ENCODE measurements at places on chromosomes 12 and 14.

DNA sequence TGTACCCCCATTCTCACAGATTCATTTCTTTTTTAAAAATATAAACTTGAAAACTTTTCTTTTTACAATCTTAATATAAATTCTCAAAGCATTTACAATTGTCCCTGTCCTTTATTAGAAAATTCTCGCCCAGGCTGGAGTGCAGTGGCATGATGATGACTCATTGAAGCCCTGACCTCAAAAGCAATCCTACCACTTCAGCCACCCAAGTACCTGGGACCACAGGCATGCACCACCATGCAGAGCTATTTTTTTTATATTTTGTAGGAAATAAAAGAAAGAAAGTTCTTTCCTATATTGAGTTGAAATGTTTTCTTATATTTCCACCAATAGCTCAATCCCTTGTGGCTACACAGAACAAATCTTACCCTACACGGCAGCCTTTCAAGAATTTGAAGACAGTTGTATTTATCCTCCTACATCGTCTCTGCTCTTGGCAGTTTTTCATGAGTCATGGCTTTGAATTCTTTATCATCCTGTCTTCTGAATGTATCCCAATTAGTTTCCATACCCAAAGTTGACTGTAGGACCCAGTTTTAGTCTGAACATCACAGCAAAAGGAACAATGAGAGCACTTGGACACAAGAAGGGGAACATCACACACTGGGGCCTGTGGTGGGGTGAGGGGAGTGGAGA, 52.4 kb downstream of the SYT1 start:
- DNase-seq = no peak

DNA sequence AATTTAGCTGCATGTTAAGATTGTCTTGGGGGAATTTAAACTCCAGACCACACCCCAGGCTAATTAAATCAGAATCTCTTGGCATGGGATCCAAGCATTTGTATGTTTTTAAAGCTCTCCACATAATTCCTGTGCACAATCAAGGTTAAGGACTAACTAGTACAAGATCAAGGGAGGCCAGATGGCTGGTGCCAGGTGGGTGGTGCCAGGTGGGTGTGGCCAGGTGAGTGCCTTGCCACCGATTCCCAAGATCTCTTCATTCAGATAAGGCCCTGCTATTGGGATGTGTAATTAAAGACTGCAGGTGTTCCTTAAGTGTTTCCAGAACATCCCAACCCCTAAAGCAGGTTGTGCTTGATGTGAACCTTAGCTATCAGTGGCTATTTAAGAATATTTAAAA, 75.1 kb downstream of the NRXN3 start:
- no peak for DNase-seq

GRCh38 chr12:31491841-31492598, 98.9 kb downstream of the DENND5B start:
- DNase-seq = no peak

GRCh38 chr12:66596199-66596598, 82.7 kb downstream of the GRIP1 start:
- no peak for DNase-seq

- no peak for DNase-seq
Measured at GRCh38 chr14:101112351-101113107, 209.0 kb upstream of the RTL1 start.

DNA sequence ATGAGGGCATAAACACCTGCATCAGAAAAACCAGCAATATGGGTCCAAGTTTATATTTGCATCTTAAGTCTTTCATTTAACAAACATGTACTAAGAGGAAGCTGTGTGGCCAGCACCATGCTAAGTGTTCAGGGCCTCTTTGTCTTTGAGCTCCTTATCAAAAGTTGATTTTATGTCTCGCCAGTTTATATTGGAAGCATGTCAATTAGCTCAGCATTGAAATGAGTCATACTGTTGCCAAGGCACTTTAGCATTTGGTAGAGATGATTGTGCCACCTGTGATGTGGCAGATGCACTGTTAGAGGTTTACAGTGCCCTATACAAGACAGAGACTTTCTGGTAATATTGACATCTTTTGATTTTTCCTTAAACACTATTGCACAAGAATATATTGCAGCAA, 68.5 kb downstream of the BHLHE41 start:
- DNase-seq = no peak

GRCh38 chr12:13503094-13503835, 306.7 kb downstream of the EMP1 start:
- no peak for DNase-seq

DNA sequence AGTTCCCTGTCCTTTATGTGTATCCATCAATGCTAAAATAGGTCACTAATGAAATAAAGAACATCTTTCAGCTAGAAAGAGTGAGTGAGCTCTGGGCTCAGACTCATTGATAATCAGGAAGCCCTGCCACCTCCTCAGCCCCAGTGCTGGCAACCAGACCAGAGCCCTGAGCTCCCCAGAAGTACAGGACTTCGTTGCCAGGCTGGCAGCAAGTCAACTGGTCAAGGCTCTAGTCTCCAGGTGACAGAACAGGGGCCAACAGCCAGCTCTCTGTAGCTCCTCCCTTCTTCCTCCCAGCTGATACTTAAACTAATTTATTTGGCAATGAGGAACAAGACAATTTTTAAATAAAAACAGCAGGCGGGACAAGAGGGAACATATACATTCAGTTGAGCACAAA, 145.3 kb downstream of the EGLN3 start:
- no peak for DNase-seq

DNA sequence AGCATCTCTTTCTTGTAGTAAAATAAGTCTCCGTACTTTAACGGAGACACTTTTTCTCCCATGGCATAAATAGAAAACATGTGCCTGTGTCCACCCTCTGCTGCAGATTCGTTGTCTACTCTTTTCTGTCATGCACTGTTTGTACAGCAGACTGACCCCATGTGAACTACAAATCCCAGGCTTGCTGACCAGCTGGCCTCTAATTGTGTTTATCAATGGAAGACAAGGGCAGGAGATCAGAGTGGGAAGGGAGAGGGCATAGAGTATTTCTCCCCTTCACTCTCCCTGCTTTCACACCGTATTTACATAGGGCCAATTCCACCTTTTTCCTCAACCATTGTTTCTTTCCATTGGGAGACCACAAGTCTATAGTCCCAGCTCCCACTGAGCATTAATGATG, 31.0 kb upstream of the TMTC2 start:
- DNase-seq = no peak

DNA sequence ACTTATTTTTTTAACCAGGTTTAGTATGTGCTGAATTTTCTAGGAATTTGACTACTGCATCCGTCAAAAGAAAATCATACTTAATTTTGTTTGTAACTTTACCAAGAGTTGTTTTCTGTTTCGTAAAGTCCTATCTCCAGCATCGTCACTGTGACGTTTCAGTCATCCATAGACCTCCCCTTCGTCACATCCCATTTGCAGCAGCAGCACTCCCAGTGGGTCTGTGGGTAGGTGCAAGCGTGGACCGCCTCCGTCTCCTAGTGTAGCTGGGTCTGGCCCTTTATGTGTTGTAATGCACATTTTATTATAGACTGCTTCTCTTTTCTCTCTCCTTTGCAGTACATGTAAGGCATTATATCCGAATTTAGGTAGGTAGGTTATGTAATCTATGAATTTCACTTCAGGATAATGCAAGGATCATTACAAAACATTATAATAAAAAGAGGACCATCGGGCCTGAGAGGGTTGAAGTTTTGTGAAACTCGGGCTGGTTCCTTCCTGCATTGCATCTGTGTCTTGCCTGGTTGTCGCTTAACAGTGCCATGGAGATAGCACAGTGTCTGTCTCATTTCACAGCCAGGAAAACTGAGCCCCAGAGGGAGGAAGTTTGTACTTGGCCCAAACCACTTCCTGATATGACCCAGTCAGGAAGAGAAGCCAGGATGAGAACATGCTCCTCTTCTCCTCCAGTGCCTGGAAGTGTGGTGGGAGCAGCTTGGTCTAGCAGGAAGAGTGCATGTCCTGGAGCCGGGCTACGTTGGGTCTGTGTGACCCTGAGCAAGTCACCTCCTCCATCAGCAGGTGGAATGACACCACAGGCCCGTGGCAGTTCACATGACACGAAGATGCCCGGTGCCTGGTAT, 41.3 kb downstream of the EVL start:
- no peak for DNase-seq

DNA sequence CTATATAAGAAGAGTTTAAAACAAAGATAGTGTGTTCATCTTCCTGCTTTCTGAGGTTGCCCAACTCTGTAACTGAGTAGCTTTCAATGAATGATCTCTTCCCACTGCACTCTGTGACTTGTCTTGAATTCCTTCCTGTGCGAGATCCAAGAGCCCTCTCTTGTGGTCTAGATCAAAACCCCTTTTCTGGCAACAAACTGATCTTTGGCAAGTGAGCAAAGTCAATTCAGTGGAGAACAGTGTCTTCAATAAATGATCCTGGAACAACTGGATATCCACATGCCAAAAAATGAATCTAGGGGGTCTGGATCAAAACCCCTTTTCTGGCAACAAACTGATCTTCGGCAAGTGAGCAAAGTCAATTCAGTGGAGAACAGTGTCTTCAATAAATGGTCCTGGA, 8.5 kb downstream of the CFAP54 start:
- no peak for DNase-seq

GRCh38 chr14:37153005-37153404, 19.4 kb downstream of the SLC25A21 start:
- no peak for DNase-seq

- no peak for DNase-seq
Measured at GRCh38 chr14:49770212-49770817, 2.4 kb downstream of the KLHDC2 start.

DNA sequence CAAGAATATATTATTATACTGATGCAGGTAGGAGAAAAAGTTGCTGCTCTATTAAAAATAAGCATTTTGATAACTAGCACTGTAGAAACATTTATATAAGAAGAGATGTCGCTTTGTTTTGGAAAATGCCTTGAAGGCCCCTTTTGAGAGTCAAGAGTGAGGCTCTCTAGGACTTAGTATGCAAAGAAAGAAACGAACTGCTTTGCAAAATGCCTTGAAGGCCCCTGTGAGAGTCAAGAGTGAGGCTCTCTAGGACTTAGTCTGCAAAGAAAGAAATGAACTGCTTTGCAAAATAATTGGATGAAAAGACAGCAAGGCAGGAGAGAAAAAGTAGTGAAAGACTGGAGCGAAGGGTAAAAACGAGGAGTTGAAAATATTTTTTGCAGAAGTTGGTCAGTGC, 65.9 kb downstream of the AVPR1A start:
- DNase-seq = no peak

- DNase-seq = no peak
Measured at GRCh38 chr14:35247777-35248475, 44.3 kb upstream of the PSMA6 start.

- no peak for DNase-seq
Measured at GRCh38 chr12:1760566-1761382, 59.6 kb upstream of the LRTM2 start.

- no peak for DNase-seq
Measured at GRCh38 chr12:79725987-79726386, 35.2 kb upstream of the PAWR start.

DNA sequence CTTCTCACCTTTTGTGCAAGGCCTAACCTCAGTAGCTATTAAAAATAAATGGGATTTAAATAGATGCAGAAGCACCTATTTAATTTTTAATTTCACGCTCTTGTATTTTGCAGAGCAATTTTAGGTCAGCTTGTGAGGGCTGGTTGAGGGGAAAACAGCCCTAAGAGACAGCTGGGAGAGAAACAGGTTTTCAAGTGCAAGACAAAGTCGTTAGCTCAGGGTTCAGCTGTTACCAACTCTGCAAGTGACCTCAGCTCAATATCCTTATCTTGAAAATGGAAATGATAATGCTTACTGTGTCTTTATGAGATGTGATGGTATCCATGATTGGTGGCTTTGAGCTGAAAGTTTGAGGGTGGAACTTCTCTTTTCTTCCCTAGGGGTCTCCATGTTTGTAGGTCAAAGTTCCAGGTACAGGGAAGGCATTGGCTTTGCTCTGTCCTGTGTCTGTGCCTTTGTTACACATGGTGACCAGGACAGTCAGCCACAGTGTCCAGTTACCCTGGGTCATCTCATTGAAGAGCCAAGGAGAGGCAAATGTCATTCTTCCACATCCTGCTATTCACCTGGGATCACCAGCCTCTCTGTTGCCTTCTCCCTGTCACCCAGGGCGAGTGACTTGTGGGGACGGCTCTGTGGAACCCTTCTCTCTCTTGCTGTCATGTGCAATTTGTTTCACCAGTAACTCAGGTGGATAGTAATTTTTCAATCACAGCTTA, 100.3 kb downstream of the SAMD4A start:
- no peak for DNase-seq

DNA sequence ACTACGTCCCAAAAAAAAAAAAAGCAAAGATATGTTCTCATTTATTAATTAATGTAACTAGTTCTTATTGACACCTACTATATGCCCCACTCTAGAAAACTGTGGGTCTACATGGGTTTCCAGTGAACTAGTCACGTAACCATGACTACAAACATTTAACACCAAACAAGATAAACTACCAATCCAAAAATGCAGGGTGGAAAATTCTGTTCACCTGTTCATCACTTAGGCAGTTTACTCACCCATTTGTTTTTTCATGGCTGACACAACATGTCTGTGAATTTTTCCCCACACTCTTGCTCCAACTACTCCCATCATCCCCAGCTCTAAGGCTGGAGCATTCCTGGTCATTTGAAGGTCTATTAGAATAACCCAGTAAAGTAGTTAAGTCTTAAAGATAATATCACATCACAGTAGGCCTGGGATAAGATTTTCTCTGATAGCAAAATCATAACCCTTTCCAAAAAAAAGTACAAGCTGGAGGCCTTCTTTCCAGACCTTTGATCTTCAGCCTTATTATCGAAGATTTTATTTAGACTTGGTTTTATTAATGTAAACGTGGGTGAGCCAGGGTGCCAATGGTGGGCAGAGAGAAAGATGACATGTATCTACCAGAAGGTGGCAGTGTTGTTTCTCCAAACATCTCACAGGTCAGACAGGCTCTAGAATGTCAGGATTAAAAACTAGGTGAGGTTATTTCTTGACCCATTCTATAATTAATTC, 61.6 kb upstream of the DAAM1 start:
- no peak for DNase-seq

GRCh38 chr14:28877923-28878322, 111.3 kb downstream of the FOXG1 start:
- no peak for DNase-seq

DNA sequence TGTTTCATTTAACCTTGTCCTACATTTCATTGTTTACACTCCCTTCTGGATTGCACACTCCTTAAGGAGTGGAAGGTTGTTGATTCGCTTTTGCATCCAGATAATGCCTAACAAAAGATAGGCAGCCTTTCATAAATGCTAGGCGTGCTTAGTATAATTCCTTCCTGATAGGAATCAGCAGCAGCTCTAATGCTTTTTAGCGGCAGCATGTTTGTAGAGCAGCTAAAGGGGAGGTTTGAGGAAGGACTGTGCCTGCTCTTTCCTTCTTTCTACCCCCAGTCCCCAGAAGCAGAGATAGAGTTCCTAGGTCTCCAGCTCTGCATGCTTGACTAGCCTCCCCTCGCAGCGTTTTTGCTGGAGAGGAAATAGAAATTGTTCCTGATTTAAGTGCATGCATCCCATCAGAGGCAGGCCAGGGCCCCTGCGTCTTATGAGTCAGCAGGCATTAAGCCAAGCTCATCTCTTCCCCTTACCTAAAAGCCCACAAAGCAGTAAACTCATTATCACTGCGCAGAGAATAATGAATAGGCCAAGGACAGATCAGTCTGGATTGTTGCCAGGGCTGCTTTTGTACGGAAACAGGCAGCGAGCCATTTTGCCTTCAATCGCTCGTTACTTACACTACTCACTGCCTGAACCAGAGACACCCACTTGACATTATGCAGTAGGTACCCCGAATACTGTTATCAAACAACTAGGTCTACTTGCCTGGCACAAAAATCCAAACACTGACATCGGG, 14.0 kb upstream of the TBPL2 start:
- no peak for DNase-seq
